ENCODE measurements at places on chromosomes 13 and 19.

DNA sequence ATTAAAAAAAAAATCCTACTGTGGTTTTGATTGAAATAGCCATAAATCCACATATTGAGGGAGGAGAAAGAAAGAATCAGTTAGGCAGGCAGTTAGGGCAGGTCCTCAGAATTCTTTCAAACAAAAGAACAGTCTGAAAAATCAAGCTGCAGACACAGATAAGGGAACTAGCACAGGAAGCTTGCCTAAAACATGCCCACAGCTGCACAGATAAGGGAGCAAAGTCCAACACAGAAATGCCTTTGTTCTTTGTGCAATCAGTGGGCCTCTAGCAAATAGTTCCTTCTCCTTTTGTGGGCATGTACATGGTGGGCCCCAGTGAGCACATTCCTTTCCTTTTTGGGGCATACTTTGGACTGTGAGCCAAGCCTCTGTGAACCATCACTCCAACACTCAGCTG lies 42.7 kb downstream of the UTP14C start:
- DNase-seq: no peak

DNA sequence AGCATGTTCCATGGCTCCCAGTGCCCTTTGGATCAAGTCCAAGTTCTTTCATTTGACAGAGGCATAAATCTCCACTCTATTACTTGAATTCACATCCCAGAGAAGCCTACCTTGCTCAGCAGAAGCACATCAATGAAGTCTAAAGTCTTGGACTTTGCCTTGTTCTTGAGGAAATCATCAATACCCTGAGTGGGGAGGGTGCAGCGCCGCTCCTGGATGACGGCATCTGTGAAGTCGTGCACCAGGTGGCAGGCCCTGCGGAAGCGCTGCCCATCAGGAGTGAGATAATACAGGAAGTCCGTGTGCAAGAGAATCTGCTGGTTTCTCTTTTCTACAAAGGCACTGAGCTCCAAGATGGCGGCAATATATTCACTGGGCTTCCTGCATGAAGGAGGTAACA lies 10.6 kb downstream of the CYP4F11 start:
- DNase-seq: no peak

- DNase-seq: peak; percentile 28
Observed at GRCh38 chr13:44362394-44363040, 11.1 kb upstream of the SERP2 start.

- DNase-seq: peak; percentile 39
Observed at GRCh38 chr19:33143897-33144405, 12.0 kb downstream of the WDR88 start.

GRCh38 chr13:21675095-21675991 lies 4.5 kb downstream of the FGF9 start:
- no peak for DNase-seq

- DNase-seq: no peak
Observed at GRCh38 chr19:56377105-56377924, 16.0 kb downstream of the ZNF582 start.

- no peak for DNase-seq
Observed at GRCh38 chr13:21011378-21011777, 50.0 kb downstream of the LATS2 start.

DNA sequence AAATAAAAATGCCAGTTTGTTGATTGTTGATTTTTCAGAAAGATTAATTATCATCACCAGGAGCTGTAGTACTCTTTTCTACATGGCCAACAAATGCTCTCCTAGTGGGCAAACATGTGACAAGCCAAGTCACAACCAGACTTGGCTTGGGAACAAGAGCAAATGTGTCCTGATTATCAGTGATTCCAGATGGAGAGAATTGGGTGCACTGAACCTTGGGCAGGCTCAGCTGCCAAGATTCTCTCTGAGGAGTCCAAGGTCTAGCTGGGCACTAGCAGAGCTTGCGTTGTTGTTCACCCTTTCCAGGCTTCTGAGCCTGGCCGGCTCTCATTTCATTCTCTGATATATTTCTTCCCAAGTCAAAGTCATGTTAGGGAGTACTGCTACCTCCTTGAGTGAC lies 27.3 kb upstream of the GPI start:
- DNase-seq: no peak

DNA sequence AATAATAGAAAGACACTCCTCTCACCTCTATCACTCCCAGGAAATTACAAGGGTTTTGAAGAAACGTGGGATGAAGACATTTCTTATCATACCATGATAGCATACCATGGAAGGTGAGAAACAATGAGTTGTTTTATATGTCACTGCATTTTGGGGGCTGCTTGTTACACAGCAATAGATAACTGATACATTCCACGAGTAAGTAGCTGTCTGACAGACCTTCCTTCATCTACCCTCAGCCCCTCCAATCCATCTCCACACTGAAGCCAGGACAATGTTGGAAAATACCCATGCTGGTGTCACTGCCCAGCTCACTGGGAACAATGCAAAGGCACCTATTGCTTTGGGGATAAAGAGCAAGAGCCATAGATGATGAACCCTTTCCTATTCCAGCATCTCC lies 68.9 kb upstream of the USP29 start:
- no peak for DNase-seq

- no peak for DNase-seq
Observed at GRCh38 chr19:51318687-51319648, 7.5 kb downstream of the IGLON5 start.

GRCh38 chr19:44645407-44646048 lies 1.8 kb downstream of the PVR start:
- no peak for DNase-seq

DNA sequence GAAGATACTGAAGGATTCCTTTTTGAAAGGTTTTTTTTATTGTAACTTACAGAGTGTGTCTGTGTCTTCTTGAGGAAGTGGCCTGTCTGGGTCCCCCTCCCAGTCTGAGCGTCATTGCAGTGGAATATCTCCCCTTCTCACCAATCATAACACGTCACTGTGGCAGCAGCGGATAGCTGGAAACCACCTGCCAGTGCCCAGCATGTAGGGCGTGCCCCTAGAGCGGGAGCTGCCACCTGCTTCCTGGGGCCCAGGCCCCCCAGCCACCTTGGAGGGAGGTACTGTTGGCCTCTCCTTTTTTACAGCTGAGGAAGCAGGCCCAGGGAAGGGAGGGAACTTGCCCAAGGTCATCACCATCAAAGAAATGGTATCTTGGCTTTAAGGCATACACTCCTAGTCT lies 4.6 kb upstream of the DNM2 start:
- DNase-seq: no peak

DNA sequence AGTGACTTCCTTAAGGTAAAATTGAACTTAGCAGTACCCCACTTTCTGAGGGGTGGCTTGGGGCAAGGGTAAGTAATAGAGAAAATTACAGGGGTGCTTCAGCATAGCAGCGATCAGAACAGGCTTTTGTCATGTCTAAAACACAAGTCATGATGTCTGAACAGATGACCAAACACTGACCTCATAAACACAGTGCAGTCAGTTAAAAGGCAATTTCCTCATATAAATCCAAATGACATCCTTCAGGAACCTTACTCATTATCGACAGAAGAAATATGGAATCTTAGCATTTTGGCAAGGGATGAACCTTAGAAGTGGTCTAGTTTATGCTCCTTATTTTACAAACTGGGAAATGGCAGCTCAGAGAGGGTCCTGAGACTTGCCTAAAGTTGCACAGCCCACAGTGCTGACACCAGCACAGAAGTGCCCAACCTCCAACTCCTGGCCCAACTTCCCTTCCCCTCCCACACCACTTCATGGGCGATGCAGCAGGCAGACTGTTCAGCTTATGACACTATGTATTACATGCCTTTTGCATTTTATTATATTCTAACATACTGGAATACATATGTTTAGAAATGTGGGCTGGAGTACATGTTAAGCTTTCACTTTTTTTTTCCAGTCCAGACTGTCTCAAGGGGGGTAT lies 3.6 kb downstream of the GJA3 start:
- peak; percentile 70 for DNase-seq

- DNase-seq: no peak
Observed at GRCh38 chr19:29645911-29646310, 19.4 kb upstream of the PLEKHF1 start.

DNA sequence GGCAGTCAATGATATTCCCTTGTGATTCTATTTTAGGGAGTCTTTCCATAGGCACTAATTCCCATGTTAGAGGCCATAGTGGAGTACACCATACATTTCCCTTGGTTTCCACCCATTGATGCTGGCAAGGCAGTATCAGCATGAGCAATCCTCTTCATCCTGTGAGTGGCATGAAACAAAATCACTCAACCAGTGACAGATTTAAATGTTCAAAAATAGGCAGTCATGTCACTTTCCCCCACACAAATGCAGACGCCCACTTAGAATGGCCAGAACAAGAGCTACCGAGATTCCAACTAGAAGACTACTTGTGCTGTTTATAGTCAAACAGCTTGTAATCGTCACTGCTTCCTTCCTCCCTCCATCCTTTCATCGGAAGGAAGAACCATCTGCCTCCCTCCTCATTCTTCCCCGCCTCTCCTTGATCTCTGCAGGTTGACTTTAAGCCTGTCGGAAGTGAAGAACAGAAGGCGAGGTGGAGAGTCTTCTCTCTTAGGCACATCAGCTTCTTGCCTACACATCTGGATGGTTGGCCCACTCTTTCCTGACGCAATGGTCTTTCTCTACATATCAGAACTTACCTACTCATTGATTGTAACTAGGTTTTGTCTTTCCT lies 22.6 kb downstream of the RASL11A start:
- no peak for DNase-seq

- DNase-seq: no peak
Observed at GRCh38 chr13:37443538-37443937, 155.0 kb downstream of the POSTN start.

GRCh38 chr13:28357247-28357825 lies 137.6 kb downstream of the FLT1 start:
- no peak for DNase-seq

DNA sequence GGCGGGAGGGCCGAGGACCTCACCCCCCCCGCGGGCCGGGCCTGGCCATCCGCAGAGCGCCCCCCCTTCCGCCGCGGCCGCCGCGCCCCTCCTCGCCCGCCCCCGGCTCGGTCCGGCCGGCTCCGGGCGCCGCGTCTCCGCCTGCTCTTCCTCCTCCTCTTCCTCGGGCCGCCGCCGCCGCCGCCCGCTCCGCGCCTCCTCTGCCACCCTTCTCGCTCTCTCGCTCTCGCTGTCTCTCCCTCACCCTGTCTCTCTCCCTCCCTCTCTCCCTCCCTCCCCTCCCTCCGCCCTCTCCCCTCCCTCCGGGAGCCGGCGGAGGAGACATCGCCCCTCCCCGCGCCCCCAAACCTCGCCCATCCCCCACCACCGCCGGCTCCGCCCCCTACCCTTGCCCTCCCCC lies at the start of gene SHANK1:
Gene SHANK1, minus strand, starts transcription at position 237 of the 400 bp plus-strand sequence. CDS start 2,883 bp downstream, outside the sequence.
- DNase-seq: no peak

DNA sequence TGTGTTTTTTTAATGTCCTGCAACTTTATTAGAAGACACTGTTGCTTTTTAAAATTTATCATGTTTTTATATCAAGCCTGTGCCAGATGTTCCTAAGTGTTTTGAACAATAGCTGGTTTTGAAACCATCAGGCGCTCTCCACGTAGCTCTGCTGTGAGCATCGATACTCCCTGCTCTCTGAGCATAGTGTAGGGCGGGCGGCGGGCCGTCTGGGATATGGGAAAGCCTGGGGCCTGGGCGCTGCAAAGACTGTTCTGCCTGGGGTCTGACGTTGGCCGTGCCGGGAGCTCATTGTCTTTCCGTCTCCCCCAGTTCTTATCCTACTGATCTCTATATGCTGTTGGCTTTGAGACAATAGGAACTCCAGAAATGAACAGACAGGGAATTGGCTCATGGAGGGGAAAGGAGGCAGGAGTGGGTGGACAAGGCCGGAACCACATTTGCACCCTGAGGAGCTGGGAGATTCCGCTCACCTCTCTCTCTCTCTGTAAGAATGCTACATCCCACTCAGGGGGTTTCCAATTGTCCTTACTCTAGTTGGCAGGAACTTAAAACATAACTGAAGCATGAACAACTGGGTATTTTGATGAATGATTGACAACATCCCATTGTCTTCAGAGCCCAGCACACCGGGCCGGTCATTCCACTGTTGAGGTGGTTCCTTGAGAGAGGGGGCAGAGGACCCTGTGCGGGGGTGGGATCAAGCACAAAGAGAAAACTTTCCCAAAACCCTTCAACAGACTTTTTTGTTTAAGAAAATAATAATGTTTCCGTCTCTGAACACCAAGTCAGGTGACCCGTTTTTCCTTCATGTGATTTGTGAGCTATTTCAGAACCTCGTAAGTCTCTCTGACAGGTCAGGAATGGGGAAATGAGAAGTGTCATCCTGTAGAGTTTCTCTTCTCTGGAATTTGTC lies 64.7 kb downstream of the COL4A2 start:
- peak; percentile 18 for DNase-seq

GRCh38 chr13:33318037-33318436 lies 32.5 kb upstream of the STARD13 start:
- DNase-seq: no peak

DNA sequence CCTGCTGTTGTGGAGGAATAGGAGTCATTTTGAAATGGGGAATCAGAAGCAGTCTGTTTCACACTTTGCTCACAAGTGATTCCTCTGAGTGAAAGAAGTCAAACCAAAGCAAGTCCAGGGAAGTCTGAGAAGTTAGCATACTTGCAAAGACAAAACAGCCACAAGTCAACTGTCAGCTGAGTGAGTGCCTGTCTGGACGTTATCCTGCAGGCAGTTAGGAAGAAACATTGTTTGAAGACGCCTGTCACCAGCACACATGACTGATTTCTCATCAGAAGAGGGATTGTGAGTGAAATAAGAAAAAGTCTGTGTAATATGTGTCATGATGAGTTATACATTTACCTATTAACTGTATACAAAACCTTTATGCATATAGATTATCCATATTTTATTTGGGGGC lies 153.5 kb downstream of the KCNRG start:
- no peak for DNase-seq
